ENCODE measurements at places on chromosomes 5 and 9.

DNA sequence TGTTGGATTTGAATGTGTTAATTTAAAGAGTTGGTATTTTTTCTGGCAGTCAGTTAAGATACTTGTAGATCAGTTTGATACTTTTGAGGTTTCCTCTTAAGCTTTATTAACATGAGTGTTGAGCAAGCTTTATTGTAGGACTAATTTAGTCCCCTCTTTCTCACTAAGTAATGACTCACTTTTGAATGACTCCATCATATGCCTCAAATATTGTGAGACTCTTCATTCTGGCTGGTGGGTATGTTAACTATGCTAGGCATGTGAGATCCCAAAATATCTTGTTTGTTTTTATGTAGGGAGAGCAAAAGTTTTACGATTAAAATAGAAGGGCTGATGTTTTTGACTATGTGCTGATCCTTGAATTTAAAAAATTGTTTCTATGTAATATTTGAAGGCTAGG is 355.7 kb downstream of the IZUMO3 start:
- DNase-seq = no peak

DNA sequence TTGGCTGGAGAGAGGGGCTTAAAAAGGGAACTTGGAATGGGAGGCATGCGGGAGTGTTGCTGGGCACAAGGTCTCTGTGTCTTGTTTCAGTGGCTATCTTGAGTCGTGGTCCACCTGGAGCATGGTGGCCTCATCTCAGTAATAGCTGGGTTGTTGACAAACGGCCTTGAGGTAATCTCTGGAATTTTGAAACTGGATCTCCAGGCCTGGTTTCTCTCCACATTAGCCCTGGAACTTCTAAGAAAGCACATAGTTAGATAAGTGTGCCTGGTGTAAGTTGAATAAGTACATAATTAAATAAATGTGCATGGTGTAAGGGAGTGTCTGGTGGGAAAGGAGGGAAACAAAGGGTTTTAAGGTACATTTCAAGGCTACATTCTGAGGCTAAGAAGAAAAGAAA is 62.2 kb downstream of the INIP start:
- DNase-seq = no peak

- peak; percentile 64 for DNase-seq
Measured at GRCh38 chr5:91166059-91166807, 216.9 kb downstream of the ARRDC3 start.

DNA sequence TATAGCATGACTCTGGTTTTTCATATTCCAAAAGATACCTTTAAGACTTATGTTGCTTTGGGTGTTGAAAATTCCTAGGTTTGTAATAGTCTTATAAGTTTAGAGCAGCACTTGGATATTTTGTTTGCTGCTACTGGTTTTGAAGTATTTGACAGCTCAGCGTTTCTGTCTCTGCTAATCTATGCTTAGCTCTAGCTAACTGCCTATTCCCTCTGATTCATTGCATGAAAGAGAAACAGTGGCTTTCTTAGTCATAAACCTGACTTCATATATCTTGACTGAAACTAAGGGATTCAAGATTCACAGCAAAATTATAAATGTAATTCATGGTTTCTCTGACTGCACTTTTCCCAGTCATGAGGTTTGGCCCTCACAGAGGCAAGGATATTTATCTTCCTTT is 35.6 kb upstream of the ANXA1 start:
- DNase-seq = peak; percentile 71

DNA sequence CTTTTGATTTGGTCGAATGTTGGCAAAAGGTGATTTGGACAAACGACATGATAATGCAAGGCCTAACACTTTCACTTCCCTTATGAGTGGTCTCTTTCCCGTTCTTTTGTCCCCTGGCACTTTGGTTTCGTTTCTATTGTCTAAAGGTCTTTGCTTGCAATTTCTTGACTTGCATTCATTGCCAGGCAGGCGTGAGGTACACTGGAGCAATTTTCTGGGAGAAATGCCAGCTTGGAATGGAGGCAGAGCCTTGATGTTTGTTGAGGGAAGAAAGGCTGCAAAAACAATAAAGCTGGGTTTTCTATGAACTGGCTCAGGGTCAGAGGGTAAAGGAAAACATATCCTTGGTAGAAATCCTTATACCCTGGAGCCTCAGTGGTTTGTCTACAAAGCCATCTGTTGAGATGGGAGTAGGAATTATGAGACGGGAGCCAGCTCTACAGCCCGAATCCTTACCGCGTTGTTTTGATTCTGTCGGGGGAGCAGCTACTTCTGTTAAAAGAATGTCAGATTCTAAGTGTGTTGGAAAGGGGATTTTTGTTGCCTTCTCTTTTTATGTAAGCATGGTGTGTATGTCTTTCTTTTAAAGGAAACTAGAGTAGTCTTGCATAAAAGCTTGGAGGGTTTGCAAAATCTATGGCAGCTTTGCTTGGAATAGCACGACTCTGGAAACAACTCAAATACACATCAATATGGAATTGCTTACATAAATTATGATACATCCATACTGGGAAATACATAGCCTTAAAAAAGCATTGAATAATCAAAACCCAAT is 158.9 kb downstream of the RMI1 start:
- peak; percentile 88 for DNase-seq

DNA sequence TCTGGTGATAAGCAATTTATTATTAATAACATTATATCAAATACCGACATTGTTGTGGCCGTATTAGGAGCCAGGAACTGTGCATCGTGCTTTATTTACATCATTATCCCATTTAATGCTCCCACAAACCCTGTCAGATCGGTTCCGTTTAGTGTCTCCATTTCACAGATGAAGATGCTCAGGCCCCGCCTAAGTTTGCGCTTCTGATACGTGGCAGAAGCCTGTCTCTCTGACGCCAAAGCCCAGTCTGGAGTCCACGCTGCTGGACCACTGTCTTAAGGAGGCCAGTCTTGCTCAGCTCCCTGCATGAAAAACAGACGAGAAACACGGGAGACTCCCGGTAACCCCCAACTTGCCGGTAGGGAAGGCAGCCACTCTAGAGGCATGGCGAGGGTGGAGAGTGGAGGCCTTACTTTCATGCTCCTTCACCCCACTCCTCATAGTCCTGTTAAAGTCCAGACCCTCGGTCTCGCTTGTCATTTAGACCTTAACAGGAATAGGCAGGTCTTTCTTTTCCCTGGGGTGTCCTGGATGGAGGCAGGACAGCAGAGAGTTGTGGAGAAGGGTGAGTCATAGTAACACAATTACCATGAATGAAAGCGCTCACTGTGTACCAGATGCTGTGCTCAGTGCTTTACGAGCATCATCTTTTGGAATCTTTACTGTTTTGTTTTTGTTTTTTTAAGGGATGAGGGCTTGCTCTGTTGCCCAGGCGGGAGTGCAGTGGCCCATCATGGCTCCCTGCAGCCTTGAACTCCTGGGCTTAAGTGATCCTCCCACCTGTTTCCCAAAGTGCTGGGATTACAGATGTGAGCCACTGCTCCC is 872 bp downstream of the TXNDC15 start:
- DNase-seq = peak; percentile 84

- DNase-seq = no peak
Measured at GRCh38 chr5:168530621-168531150, 1.6 kb downstream of the FBLL1 start.

DNA sequence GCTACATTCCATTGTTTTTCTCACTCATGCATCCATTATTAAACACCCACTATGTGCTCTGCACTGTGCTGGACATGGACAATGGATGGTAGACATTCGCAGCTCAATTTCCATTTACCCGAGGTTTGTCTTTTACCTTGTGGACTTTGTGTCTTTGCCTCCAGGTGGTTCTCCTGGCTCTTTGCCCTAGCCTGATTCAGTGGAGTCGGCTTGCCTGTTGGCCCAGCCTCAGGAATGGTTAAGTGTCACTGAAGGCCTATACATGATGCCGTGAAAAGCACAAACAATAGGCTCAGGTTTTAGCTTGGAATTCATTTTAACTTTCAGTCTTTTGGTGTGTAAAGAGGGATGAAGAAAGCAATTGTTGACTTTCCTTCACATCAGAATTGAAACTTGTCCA is 16.5 kb upstream of the DMRT3 start:
- DNase-seq = no peak

DNA sequence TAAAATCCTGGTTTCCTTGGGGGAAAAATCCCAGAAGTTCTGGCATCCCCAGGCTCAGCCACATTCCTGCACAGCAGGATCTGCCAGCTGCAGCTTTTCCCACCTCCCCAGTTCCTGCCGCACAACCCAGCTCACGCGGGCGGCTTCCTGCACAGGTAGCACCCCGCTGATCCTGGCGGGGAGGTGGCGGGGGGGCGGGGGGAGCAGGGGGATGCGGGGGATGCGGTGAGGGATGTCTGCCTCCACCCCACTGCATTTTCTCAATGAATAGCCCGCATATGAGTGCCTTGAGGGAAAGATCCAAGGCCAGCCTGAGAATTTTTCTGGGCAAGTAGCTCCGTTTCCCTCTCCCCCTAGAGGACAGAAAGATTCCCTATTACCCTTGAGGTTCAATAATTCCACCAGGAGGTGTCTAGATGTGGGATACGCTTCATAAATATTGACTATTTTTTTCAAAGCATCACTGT is 21.1 kb downstream of the GFPT2 start:
- DNase-seq = no peak

DNA sequence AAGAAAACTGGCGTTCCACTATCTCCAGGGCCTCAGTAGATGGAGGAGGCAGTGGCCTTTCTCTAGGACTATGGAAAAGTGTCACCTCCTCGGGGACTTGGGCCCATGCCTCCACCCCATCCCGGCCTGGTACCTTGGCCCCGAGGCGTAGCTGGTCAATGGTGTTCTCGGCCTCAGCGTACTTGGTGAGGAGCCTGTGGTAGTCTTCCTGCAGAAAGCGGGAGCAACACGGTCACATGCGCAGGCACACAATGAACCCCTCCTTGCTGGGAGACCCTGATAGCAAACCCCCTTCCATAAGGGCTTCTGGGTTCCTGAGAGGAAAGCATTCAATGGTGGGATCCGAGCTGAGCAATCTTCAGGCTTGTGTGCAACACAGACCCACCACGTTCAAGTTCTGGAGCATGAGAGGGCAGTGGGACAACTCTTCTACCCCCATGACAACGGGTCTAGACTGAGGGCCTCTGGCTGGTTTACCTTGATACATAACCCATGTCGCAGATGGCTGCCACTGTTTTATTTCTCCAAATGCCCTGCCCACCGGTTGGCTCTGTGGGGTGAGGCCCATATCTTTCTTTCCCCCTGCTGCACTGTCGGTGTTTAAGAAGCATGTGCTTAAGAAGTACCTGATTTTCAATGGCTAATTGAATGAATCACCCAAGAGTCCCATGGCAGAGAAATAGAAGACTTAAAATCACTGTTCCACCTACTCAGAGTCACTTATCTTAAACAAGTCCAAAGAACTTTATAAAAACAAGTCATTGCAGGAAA is 13.6 kb downstream of the AKNA start:
- no peak for DNase-seq

DNA sequence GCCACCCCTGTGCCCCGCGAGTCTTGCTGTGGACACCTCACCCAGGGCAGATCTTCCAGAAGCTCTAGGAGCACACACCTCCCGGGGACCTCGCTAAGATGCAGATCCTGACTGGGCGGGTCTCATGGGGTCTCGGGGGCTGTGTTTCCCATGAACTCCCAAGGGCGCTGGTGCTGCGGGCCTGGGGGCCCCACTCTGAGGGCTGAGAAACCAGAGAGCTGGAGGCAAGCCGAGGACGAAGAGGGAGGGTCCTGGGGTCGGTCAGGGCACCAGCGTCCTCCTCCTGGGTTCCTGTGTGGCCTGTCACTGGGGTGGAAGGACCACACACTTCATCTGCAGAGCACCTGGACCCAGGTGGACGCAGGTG is 30.2 kb downstream of the SLC6A3 start:
- no peak for DNase-seq

GRCh38 chr9:98743329-98743728 is 34.6 kb upstream of the GABBR2 start:
- no peak for DNase-seq

GRCh38 chr5:102869230-102869629 is 114.1 kb downstream of the PAM start:
- DNase-seq = no peak

GRCh38 chr5:97762483-97762882 is 579.4 kb upstream of the RIOK2 start:
- no peak for DNase-seq

- no peak for DNase-seq
Measured at GRCh38 chr9:86958203-86958602, 10.9 kb upstream of the GAS1 start.

DNA sequence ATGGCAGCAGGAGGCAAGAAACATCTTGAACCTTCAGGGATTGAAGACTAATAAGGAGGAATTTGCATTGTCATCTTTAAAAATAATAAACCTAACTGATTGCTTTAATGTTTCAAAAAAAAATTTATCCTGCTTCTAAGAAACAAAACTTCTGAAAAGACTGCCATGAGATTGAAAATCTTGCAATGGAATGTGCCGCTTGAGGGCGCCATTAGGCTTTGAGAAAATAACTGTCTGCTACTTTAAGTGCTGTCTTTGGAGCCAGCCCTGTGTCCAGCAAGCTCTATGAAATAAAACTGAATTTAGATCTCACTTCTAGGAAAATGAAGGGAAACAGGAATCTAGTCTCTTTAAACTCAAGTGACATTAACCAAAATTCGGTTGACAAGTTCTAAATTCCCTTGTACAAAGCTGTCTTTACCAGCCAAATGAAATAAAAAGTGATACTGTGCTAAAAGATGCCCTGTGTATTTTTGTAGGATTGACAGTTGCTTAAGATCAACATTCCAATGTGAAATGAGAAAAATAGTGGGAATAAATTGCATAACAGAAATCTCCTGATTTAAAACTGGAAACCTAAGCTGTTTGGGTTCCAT is 79.4 kb downstream of the ESM1 start:
- peak; percentile 92 for DNase-seq

DNA sequence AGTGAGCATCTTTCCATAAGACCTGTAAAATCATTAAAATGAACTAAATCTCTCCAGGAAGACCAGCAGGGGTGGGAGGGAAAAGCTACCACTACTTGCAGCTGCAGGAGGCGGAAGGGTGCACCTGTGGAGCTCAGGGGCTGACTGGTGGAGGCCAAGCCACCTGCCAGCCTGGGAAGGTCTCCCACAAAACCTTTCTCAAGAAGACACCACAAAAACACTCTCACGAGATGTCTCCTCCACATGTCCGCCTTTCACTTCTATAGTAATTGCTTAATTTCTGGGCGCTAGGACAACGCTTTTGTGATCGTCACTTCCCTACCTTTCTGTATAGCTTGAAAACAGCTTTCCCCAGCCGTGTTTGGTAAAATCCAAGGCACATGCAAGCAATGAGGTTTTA is 114.4 kb downstream of the ROR2 start:
- DNase-seq = no peak

DNA sequence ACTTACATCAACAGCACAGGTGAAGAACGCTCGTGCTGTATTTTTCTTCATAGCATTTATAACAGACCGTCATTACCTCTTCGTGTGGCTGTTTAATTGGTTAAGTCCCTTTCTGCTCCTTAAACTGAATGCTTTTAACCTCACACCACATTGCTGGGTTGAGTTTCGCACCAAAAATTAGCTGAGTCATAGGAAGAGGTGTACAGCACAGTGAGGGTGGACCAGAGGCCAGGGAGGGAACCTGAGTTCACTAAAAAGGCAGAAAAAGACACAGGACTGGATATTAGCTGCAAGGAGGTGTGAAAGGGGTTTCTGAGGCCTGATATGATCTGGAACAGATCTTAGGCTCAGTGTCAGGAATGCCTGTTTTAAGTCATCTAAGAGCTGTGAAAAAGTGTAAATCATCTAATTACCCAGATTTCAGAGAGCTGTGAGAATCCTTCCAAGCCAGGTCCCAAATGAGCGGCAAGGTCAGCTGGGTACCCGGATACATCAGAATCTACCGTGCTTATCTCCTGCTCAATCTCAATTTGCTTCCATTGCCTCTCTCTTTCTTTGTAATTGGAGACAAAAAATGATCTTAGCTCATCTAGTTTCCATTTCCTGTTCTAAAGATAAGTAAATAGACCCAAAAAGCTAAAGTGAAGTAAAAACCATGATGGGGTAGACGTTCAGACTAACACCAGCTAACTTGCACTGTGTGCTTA is 7.1 kb upstream of the CFAP90 start:
- no peak for DNase-seq

All from adipocyte (in vitro differentiated cells).